NCI-H524 (cell line): ENCODE measurements at places on chromosomes 7 and 10.

DNA sequence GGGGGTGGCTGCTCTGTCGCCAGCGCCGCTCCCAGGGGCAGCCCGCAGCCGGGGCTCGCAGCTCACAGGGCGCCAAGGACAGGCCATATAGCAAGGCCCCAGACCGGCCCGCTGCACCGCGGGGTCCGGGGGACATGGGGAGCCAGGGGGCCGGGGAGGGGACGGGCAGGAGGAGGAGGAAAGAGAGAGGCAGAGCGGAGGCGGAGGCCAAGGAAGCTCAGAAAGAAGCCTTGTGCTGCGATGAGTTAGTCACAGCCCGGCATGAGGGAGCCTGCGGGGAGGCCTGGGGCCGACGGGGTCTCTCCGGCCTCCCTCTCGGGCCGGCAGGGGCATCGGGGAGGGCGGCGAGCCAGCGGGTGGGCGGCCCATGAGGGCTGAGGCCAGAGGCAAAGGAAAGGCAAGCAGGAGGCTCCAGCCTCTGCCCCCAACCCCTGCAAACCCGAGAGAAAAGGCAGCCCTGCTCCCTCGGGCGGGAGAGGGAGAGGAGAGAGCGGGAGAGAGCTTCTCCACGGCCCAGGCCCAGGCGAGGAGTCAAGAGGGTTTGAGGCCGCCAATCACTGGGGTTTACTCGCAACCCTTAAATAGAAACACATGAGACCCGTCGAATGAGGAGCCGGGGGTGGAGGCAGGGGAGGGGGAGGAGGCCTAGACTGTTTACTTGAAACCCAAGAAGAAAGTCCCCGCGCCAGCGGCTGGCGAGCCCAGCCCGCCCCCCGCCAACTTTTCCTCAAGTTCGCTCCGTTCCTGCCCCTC lies 167.9 kb downstream of the NEURL1 start:
- DNase-seq: no peak

DNA sequence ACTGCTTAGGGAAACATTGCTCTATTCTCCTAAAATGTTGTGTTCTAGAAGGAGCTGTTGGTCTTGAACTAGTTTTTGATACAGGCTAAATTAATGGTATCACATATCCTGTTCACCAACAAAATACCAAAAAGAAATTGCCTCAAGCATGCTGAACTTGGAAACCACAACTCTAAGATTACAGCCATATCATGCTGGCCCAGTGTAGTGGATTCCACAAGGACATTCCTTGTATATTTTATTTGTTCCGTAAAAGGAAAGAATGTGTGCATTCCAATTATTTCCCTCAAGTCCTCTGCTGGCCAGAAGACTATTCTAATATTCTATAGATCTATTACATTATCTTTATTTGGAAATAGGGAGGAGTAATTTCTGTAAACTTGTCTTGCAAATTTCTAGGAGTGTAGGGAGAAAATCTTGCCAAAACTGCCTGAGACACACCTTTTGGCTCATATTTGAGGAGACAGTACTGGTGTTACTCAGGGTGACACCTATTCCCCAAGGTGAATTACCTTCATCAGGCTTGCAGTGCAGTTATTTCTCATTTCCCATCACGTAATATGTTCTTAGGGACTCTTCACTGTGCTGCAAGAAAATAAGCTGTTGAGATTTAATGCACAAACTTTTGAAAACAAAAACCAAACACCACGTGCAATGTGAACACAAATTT lies 1.9 kb upstream of the NEBL start:
- DNase-seq: no peak

DNA sequence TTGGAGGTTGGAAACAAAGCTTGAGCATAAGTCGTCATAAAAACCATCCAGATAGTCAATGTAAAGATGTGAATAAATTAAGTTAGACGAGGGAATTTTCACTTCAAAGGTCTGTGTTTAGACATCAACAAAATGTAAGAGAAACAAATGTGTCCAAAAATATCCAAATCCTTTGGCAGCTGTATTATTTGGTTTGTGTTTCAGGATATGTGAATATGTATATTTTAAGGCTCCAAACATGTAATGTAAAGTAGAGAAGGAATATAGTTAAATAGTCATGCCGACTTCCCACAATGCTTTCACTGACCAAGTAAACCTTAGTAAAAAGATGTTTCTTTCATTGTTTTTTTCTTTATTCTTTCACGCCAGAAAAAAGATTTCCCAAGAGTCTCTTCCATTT lies 604.9 kb upstream of the NRP1 start:
- DNase-seq: no peak

GRCh38 chr7:17402628-17403278 lies 104.3 kb downstream of the AHR start:
- DNase-seq: no peak

GRCh38 chr10:23525406-23525805 lies 86.5 kb downstream of the OTUD1 start:
- no peak for DNase-seq

GRCh38 chr10:4865945-4866661 lies 40.1 kb downstream of the AKR1E2 start:
- no peak for DNase-seq

DNA sequence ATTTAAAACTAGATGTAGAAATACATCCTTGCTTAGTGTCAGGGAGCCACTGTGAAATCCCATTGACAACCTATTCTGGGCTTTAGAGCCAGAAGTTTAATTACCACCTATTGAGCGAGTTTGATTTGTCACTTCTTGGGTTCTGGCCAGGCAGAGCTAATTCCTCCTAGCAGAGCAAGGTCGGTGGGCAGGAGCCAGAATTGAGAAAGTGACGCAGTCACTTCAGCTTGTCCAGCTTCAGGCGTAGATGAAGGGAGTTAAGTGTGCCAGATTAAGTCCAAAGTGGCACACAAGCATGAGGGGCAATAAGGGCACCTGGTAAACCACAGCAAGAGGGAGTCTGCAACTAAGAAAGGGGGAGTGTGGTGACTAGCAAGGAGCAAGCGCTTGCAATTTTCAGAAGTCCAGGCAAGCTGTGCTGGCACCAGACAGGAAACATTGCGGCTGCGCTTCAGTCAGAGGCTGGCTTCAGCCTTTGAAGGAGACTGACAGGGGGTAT lies 119.4 kb downstream of the ST7 start:
- peak; percentile 70 for DNase-seq

- DNase-seq: peak; percentile 45
These were observed 236.2 kb downstream of the DNAJB9 start for GRCh38 chr7:108805808-108806397.

DNA sequence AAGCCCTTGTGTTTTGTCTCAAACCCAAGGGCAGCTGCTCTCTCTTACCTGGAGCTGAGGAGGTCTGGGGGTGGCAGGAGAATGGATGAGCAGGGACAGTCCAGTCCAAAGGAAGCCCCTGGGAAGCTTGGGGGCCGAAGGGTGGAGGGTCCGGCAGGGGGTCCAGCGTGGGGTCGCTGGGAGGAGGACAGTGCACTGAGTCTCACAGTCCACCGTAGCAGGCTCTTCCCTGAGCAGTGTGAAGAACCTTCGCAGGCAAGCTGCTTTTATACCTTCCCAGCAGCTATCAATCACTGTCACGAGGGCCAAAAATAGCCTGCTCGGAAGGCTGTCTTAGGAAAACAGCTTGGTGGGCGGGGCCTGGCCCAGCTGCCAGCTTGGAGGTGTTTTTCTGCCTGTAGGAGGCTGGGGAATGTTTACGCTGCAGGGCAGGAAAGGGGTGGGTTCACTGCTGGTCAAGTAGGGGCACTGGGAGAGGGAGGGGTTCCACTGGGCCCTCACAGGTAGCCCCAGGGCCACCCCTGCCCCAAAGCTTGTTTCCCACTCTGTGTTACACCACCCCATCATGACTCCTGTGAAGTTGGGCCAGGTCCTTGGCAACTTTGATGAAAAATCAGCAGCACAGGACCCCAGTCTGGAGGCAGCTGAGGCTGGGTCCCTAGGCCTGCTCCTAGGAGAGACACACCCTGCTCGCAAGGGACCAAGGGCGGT lies at the start of gene DEPP1:
Gene DEPP1, minus strand, starts transcription at position 240 of the 711 bp plus-strand sequence. CDS start 779 bp downstream, outside the sequence.
- peak; percentile 88 for DNase-seq

GRCh38 chr7:46385662-46386309 lies 464.7 kb upstream of the IGFBP3 start:
- DNase-seq: no peak

- no peak for DNase-seq
These were observed 28.9 kb downstream of the RAB11FIP2 start for GRCh38 chr10:118017850-118018249.

DNA sequence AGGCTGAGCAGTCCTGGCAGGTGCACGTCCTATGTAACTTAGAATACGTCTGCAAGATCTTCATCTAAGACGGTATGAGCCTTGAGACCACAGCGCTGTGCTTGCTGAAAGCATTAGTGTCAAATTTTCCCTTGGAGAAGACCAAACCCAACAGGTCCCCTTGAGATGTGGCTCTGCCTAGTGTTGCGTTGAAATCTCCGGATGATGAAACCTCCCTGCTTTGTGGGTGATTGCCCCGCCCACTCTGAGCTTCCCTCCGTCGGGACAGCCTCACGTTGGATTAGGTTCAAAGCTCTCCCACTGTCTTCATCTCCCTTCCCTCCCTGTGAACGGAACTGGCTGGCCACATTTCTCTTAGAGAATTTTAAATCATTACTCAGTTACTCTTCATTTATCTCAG lies 102.0 kb downstream of the ADARB2 start:
- no peak for DNase-seq

GRCh38 chr7:83934118-83934734 lies 260.4 kb downstream of the SEMA3A start:
- no peak for DNase-seq

DNA sequence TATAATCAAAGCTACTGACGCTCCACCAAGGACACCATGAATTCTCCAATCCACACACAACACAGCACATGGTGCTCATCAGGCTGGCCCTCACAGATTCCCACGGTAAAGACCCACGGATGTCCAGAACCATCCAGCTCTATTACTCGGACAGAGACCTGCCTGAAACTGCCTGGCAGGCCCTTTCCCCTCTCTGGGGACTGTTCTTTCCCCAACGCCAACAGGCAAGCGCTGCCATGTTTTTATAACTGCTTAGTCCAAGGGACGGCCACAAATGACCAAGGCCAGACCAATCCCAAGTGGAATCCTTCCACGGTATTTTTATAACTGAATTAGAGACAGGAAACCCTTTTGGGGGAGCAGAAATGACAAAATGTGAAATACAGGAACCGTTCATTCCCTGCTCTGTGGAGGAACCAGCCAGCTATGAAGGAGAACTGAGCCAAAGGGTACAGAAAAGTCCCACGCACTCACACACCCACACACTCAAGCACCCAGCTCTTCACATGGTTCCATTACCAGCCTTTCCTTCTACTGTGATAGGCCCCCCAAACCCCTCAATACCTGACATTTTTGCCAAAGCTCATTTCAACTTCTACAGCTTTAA lies 4.1 kb downstream of the PIP4K2A start:
- DNase-seq: no peak

GRCh38 chr10:109913306-109913892 lies 9.9 kb downstream of the XPNPEP1 start:
- peak; percentile 84 for DNase-seq

GRCh38 chr10:101484175-101484745 lies 103.8 kb downstream of the POLL start:
- DNase-seq: no peak

GRCh38 chr10:27620430-27621397 lies 116.6 kb downstream of the RAB18 start:
- no peak for DNase-seq

DNA sequence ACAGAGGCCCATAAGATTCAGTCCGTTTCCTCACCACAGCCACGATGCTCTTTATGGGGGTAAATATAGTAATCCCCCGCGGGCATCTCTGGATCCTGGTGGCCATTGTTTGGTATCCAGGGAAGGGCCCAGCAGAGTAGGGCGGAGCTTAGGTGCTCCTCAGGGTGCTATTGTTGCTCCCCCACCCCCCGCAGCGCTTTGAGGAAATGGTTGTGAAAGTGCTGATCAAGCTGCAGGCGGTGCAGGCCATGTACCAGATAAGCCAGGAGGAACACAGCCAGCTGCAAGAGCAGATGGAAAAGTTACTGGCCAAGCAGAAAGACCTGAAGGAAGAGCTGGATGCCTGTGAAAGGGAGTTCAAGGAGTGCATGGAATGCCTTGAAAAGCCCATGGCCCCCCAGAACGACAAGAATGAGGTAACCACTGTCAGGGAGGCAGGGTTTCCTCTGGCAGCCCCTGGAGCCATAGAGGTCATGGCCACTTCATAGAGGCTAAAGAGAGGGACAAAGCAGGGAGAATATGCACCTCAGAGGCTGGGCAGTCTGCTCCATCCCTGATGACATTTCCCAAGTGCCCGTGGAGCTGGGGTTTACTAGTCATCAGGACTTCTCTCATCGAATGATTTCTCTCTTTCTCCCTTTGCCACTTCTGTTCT lies 17.6 kb upstream of the FLNC start:
- no peak for DNase-seq

GRCh38 chr10:121070275-121071070 lies 219.3 kb downstream of the WDR11 start:
- no peak for DNase-seq

DNA sequence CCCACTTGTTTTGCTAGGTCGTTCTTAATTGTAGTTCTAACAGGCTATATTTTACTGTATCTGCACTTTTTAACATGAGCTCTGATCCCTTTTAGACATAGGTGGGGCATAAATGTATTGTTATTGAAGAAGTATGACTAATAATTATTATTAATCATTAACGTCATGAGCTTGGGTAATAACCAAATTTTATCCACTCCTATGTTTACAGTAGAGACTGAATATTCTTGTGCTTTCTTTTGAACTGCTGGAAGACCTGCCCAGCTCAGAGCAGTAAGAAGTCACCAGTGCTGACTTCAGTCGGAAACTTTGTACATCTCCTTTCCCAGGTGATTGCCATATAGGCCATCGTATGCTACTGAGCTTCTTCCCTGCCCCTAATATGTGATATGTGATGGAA lies 18.7 kb downstream of the PKD2L1 start:
- no peak for DNase-seq

GRCh38 chr10:84548869-84549268 lies 220.5 kb downstream of the CCSER2 start:
- no peak for DNase-seq

GRCh38 chr10:75209921-75210281 lies 695 bp upstream of the VDAC2 start:
- no peak for DNase-seq
